NCI-H2081 treated with DMSO at 0.1 percent for 48 hours (cell line): ENCODE measurements at places on chromosomes 13 and 19.

- no peak for DNase-seq
Observed at GRCh38 chr13:79662882-79663281, 181.9 kb downstream of the NDFIP2 start.

- DNase-seq, result no peak
Observed at GRCh38 chr13:44867825-44868224, 121.4 kb downstream of the NUFIP1 start.

DNA sequence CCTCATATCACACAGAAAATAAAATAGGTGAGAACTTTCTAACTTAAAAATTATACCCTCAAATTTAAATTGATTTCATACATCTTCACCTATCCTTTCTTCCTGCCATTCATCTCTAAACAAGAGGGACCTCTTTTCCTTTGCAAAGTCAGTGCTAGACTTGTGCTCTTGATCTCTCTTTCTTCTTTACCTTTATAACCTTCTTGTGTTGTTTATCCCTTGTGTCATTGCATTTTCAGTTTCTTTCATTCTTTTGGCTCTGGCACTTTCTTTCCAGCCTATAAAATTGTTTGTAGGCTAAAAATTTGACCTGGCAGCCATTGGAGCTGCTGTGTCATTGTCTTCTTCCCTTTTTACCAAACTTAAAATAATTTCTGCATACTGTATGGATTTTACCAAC is 190.1 kb downstream of the GPC5 start:
- no peak for DNase-seq

- peak; percentile 65 for DNase-seq
Observed at GRCh38 chr13:106535552-106536243, at the start of gene EFNB2. Gene EFNB2, minus strand, starts transcription at chr13:106535662. Its CDS starts 698 bp downstream, at chr13:106534964.

DNA sequence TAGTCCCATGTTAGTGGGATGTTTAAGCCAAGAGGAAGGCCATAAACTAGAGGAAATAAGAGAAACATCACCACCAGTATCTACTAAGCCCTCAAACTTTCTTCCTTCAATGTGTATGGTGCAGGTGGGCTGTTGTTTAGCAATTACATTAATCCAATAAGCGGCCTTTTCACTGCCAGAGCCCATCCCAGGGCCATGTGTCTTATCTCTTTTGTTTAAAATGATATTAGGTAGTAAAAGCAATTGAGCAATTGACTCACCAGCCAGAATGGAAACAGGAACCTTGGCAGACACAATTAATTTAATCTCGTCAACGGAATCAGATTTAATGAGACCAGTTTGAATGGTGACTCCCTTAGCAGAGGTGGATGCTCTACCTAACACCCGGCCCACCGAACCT is 1503.5 kb downstream of the UQCRFS1 start:
- DNase-seq, result no peak

GRCh38 chr13:112351825-112352224 is 24.3 kb upstream of the SPACA7 start:
- DNase-seq, result no peak
